ENCODE measurements at places on chromosomes 7 and 10.

GRCh38 chr7:119175911-119176627 is 951.6 kb downstream of the ANKRD7 start:
- DNase-seq, result peak; percentile 94

- no peak for DNase-seq
Measured at GRCh38 chr10:131041441-131041840, 270.1 kb downstream of the TCERG1L start.

DNA sequence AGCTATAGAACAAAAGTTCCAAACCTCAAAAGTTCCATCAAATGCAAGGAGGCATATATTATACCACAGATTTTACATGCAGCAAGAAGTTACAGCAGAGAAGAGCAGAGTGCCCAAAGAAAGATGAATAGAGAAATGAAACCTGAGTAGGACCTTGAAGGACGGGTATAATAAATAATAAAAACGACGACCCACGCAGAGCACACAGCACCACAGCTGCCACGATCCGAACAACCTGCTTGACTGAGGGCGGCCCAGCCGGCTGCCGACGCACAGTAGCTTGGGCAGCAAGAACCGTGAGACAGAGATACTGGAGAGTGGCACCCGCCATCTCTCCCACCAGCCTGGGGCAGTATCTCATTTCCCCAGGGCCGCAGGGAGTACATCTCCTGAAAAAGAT is 79.0 kb downstream of the HIPK2 start:
- no peak for DNase-seq

- no peak for DNase-seq
Measured at GRCh38 chr10:99827936-99828335, 45.5 kb downstream of the ABCC2 start.

- DNase-seq, result peak; percentile 85
Measured at GRCh38 chr7:157273208-157274093, 63.4 kb upstream of the DNAJB6 start.

DNA sequence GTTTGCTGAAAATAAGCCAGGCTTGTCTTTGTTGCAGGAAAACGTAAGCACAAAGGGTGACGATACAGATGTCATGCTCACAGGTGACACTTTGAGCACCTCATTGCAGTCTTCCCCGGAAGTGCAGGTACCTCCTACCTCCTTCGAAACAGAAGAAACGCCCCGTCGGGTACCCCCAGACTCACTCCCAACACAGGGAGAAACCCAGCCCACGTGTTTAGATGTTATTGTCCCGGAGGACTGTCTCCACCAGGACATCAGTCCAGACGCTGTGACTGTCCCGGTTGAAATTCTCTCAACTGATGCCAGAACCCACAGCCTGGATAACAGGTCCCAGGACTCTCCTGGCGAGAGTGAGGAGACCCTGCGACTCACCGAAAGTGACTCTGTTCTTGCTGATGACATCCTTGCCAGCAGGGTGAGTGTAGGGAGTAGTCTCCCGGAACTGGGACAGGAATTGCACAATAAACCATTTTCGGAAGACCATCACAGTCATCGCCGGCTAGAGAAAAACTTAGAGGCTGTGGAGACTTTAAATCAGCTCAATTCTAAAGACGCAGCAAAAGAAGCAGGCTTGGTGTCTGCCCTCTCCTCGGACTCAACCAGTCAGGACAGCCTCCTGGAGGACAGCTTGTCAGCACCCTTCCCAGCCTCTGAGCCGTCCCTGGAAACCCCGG is 18.3 kb upstream of the BHLHA15 start:
- no peak for DNase-seq

GRCh38 chr10:86167762-86168128 is 198.8 kb downstream of the GRID1 start:
- DNase-seq, result no peak

DNA sequence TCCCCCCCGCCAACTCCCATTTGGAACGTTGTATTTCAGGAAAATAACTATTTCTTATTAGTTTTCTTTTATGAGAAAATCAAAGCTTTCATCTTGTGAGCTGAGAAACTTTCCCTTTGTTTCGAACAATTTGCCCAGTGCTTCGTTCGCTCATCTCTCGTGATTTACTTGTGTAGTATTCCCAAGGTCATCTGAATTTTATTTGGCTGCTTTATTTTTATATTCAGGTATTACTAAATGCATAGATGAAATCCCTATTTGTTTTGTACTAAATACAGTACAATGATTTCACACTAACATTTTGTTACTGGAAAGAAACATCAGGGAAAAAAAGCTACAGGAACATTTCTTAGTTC is 12.0 kb upstream of the EBLN1 start:
- no peak for DNase-seq

DNA sequence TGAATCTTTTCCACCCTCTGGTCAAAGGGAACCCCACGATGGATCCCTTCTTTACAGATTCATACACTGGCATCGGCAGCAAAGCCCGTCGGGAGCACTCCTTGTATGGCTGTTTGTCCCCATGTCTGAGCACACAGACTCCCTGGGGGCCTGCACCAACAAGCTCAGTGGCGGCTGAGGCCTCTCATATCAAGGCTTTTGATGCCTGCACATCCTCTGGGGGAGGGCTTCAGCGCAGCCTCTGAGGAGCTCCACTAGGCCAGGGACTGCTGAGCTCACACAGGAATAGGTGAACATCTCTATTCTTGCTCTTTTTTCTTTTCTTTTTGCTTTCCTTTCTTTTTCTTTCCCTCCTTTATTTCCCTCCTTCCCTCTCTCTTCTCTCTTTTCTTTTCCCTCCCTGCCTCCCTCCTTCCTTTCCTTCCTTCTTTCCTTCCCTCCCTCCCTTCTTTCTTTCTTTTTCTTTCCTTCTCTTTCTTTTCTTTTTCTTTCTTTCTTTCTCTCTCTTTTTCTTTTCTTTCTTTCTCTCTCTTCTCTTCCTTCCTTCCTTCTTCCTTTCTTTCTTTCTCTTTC is 174.6 kb downstream of the CCDC3 start:
- no peak for DNase-seq

GRCh38 chr7:106553446-106553836 is 107.5 kb downstream of the CCDC71L start:
- DNase-seq, result no peak

- DNase-seq, result no peak
Measured at GRCh38 chr10:101563007-101563406, 25.1 kb downstream of the POLL start.

DNA sequence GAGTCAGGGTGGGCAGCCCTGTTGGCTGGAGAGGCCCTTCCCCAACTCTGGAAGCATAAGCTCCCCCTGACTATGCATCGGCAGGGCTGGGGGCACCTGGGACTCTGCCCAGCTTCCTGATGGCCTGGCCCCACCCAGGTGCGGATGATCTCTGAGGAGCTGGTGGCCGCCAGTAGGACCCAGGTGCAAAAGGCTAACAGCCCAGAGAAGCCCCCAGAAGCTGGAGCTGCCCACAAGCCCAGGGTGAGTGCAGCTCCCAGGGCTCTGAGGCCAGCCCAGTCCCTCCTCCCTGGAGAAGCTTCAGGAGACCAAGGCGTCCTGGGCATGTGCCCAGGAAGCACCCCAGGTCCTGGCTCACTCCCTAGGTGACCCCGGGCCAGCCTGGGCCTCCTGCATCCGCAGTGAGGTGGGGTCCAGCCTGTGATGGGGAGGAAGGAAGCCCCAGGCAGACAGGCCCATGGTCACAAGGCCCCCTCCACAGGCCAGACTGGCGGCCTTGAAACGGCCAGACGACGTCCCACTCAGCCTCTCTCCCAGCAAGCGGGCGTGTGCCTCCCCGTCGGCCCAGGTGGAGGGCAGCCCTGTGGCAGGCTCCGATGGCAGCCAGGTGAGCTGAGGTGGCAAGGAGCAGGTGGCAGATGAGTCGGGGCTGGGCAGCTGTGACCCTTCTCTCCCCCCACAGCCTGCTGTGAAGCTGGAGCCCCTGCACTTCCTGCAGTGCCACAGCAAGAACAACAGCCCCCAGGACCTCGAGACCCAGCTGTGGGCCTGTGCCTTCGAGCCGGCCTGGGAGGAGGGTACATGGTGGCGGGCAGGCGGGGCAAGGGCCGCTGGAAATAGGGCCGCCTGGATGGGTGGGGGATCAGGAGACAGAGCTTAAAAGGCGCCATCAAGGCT is 3.0 kb downstream of the LRWD1 start:
- no peak for DNase-seq

DNA sequence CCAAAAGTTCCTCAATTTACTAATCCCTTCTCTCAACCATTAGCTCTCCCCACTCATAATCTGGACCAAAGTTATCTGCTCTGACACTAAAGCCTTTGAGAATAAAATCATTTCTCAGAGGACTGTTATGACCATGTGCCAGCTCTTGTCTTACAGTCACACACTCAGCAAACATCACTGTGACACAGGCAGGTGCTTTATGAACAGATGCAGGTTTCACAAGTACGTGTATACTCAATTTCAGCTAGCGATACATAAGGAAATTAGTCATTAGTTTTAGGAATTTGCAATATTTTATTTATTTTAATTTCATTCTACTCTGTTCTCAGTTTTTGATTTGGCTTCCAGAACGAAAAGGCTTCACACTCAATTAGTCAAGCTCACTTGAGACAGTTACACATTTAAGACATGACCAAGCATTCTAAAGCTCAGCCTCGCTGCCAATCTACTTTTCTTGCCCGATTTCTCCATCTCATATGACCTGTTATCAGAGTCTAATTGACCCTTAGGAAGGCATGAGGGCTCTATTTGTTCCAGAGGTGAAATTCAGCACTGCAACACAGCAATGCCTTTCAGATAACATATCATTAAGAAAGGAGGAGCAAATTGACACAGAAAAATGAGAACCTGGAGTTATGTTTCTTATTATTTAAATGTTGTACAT is 76.8 kb downstream of the TFEC start:
- no peak for DNase-seq

GRCh38 chr7:83701736-83702135 is 52.8 kb upstream of the SEMA3E start:
- no peak for DNase-seq

- DNase-seq, result no peak
Measured at GRCh38 chr10:70494536-70494935, 16.0 kb downstream of the PALD1 start.

DNA sequence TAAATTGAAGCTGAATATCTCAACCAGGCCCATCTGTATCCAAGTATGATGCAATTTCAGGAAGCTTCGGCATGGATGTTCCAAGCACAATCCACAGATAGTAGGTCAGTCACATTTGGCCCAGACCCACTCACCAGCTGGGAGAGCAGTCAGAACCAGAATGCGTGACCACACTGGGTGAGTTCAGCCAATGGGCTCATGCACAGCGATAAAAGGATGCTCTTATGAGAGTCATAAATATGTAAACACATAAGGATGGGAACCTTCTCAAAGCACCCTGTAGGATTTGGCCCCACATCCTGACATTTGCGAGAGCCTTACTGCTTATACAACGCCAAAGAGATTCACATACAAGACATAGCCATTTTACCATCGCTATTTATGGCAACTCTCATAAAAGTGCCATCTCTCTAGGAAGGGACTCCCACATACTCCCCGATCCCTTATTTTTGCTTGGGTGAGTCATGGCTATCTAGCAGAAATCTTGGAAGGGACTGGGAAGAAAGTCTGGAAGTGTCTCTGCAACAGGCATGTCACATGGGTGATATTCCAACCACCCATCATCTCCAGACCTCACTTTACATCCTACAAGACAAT is 3.0 kb downstream of the AFAP1L2 start:
- DNase-seq, result no peak

GRCh38 chr10:60950300-60950699 is 6.3 kb upstream of the RHOBTB1 start:
- DNase-seq, result no peak

DNA sequence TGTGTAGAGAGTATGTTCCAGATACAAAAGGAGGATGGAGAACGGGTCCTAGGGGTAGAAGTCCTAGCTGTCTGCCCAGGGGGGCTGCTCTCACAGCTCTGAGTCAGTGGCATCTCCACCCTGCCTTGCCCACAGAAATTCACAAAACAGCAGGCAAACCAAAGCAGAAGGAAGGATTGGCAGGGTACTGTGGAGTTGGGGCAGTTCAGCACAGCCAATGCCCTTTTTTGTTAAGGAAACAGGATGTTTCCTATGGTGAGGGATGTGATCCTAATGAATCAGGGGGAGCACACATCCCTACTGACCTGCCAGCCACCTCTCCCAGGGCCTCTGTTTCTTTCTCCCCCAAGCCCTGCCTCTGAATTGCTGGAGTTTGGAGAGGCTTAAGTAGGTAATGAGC is 457.6 kb downstream of the PLXNA4 start:
- DNase-seq, result no peak

GRCh38 chr7:1245524-1246050 is 12.9 kb downstream of the UNCX start:
- peak; percentile 41 for DNase-seq

GRCh38 chr10:74912182-74912581 is 85.8 kb downstream of the KAT6B start:
- DNase-seq, result no peak

GRCh38 chr10:72862957-72863356 is 30.6 kb upstream of the OIT3 start:
- DNase-seq, result no peak
